ENCODE measurements at places on chromosomes 2 and 18. TPM values are rescaled to one million over a fixed set of nuclear protein-coding genes. Genes with fewer than 3 reads are reported as not detected.

- no peak for DNase-seq
- no peaks in the 10 kb centered on the region for H3K36me3 ChIP-seq
- no peaks in the 10 kb centered on the region for H3K4me1 ChIP-seq
- no peak overlapping the region for H3K27ac ChIP-seq
- H3K4me3 ChIP-seq: no peak overlapping the region
These were observed 231.3 kb upstream of the ZC3H15 start for GRCh38 chr2:186254759-186255158.

The RPS27A gene
- total RNA-seq: 831 TPM

- no peak for DNase-seq
- H3K27ac ChIP-seq: no peak overlapping the region
- H3K27me3 ChIP-seq: no peaks in the 10 kb centered on the region
- H3K36me3 ChIP-seq: no peaks in the 10 kb centered on the region
These were observed 226.6 kb downstream of the MEIS1 start for GRCh38 chr2:66661253-66662173.

- no peak overlapping the region for H3K4me3 ChIP-seq
- DNase-seq: no peak
- no peak overlapping the region for H3K27ac ChIP-seq
- no peaks in the 10 kb centered on the region for H3K36me3 ChIP-seq
These were observed 303.7 kb downstream of the PTGR3 start for GRCh38 chr18:74905247-74905646.

- no peak for DNase-seq
- H3K27me3 ChIP-seq: no peaks in the 10 kb centered on the region
- no peaks in the 10 kb centered on the region for H3K4me1 ChIP-seq
- H3K36me3 ChIP-seq: peaks cover 3% of the 10 kb centered on the region
- H3K27ac ChIP-seq: no peak overlapping the region
These were observed 94.3 kb upstream of the TWSG1 start for GRCh38 chr18:9240270-9240669.

GRCh38 chr2:96342085-96342484 is 6.5 kb downstream of the NCAPH start:
- no peaks in the 10 kb centered on the region for H3K4me1 ChIP-seq
- no peaks in the 10 kb centered on the region for H3K27me3 ChIP-seq
- no peak overlapping the region for H3K4me3 ChIP-seq
- no peak overlapping the region for H3K27ac ChIP-seq
- DNase-seq: no peak

GRCh38 chr2:29697181-29697580 is 224.2 kb downstream of the ALK start:
- H3K27ac ChIP-seq: no peak overlapping the region
- no peak overlapping the region for H3K4me3 ChIP-seq
- no peaks in the 10 kb centered on the region for H3K27me3 ChIP-seq

The PRKAG3 gene
- total RNA-seq: 0.28 TPM

The M1AP gene
- 4.5 TPM for total RNA-seq

The NAT8 gene
- total RNA-seq: not detected

The NDUFAF7 gene
- total RNA-seq: 22.3 TPM

DNA sequence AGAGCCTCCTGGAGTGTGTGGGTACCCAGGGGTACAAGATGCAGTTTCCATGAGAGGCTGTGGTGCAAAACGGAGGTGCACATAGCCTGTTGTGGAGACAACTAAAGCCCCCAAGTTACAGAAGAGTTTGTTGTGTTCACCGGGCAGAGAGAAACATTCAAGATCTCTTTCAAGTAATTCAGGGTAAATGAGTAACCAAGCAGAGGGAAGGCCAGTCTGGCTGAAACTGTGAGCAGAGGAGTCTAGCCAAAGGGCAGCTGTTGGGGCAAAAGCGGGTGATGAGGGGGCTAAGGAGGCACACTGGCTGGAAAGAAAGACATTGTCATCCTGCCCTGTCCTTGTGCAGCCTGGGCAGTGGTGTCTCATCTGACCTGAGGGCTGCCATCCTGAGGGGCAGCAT is 52.0 kb downstream of the CXCR4 start:
- DNase-seq: no peak
- no peak overlapping the region for H3K27ac ChIP-seq
- H3K36me3 ChIP-seq: no peaks in the 10 kb centered on the region
- no peaks in the 10 kb centered on the region for H3K4me1 ChIP-seq
- H3K27me3 ChIP-seq: no peaks in the 10 kb centered on the region

DNA sequence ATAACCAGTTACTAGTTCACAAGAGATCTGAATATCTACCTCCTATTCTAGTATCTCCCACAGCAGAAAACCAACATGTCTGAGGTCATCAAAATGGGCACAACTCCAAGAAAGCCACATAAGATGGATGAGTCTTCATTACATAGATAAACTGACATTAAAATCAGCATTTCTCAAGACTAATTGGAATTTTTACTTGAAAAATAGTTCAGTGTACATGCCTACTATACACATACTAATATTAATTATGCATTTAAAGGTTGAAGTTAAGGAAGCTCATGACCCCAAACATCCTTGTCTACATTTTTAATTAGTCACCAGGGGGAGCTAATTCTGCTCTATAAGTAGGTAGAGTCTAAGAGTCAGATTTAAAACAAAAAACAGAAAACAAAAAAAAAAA is 41.9 kb downstream of the ZNF521 start:
- no peak overlapping the region for H3K4me3 ChIP-seq
- H3K4me1 ChIP-seq: no peaks in the 10 kb centered on the region
- no peak for DNase-seq
- H3K27me3 ChIP-seq: no peaks in the 10 kb centered on the region

DNA sequence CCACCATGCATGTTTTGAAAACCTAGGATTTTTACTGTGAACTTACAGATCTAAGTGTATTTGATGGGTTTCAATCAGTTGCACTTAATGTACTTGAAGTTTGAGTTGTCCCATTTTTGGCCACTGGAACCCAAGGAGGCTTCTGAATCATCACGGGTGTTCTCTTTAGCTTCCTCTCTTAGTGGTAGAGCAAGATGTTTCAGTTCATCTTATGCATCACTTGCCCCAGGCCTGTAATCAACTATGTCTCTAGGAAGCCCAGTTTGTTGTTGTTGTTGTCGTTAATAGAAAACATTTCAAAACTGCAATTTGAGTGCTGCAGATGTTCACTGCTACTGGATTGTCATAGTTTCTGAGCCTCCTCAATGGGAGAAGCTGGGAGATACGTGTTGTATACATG is 97.0 kb downstream of the FHOD3 start:
- peaks cover 16% of the 10 kb centered on the region for H3K4me1 ChIP-seq
- no peaks in the 10 kb centered on the region for H3K27me3 ChIP-seq
- H3K4me3 ChIP-seq: no peak overlapping the region
- no peaks in the 10 kb centered on the region for H3K36me3 ChIP-seq

- H3K27me3 ChIP-seq: no peaks in the 10 kb centered on the region
- DNase-seq: no peak
- peaks cover 8% of the 10 kb centered on the region for H3K4me1 ChIP-seq
- H3K36me3 ChIP-seq: no peaks in the 10 kb centered on the region
- no peak overlapping the region for H3K27ac ChIP-seq
These were observed 58.2 kb downstream of the CAB39 start for GRCh38 chr2:230770804-230771203.

DNA sequence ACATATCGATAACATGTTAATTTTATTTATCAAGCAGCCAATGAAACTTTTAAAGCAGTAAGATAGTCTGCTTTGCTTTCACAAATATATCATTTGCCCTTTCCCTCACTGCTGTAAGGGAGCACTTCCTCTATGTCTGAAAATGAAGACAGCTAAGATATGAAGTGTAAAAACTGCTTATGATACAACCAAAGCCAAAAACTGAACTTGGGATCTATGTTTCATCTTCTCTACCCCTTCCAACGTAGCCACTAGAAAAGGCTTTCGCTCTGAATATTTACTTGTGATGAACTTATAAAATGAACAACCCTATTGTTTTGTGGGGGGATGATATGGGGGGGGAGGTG is 140.3 kb downstream of the TCF4 start:
- no peak overlapping the region for H3K27ac ChIP-seq
- H3K4me1 ChIP-seq: peaks cover 16% of the 10 kb centered on the region
- DNase-seq: no peak
- no peaks in the 10 kb centered on the region for H3K36me3 ChIP-seq
- H3K27me3 ChIP-seq: no peaks in the 10 kb centered on the region

The SCN9A gene
- total RNA-seq: 3.8 TPM
